ENCODE measurements at places on chromosomes 1 and 21.

GRCh38 chr1:58204284-58204683 is 342.2 kb downstream of the OMA1 start:
- no peak for DNase-seq

- DNase-seq, result no peak
Measured at GRCh38 chr1:93776728-93777127, 95.1 kb upstream of the BCAR3 start.

DNA sequence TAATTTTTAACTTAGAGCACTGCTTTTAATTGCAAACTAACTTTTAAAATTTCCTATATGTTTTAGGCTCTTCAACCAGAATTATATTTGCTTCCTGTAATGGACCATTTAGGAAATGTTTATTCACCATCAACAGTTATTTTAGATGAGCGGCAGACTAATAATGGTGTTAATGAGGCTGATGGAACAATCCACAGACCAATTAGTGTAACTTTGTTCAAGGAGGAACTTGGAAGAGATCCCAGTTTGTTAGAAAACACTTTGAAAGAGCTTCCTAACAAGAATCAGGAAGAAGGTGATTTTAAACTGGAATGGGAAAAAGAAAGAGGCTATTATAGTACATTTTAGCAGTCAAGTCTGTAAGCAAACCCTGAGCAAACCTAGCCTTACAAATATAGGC is 19.4 kb upstream of the GNG5 start:
- no peak for DNase-seq

DNA sequence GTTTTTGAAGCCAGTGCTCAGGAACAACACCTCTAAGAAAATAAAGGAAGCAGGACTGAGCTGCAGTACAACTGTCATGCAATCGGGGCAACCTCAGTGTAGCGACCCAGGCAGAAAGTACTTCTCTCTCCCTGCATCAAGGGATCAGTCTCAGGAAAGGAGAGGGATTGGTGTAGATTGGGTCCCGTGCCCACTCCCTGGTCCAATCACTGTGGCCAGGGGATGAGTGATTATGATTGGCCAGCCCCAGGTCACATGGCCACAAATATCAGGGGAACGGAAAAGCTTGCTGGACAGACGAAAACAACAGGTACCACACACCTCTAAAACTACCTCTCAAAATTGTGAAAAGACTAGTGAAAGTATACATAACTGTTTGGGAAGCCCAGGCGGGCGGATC is 136.2 kb upstream of the F3 start:
- no peak for DNase-seq

GRCh38 chr1:12597792-12598191 is 20.2 kb downstream of the DHRS3 start:
- DNase-seq, result no peak

- DNase-seq, result no peak
Measured at GRCh38 chr1:88029899-88030298, 654.2 kb upstream of the PKN2 start.

GRCh38 chr1:239952348-239953308 is 139.1 kb upstream of the FMN2 start:
- no peak for DNase-seq

GRCh38 chr1:100657876-100658715 is 61.4 kb upstream of the VCAM1 start:
- no peak for DNase-seq

GRCh38 chr21:37268186-37268503 is 1.0 kb upstream of the VPS26C start:
- DNase-seq, result no peak

DNA sequence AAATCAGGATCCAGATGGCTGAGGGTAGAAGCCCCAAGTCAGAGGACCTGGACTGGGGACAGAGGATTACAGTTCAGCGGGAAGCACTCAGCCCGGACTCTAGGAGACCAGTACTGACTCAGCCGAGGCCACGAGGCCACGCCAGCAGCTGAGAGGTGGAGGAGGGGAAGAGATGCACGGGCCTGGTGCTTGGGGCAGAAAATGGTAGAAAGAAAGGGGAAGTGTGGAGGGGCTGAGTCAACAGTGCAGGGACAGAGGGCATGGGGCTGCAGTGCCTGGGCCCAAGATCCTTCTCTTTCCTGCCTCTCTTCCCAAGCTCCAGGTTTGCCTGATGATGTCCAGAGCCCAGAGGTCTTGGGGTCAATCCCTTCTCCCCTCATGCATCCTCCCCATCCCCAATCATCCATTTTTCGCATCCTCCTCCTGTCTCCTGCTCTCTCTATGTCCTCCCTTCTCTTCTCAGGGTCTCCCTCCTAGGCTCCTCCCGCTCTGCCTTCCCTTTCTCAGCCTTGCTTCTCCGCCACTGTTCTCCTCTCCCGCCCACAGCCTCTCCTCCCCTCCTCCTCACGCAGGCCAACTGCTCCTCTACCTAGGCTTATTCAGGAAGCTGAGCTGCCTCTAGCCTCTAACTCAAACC is 7.7 kb downstream of the ARHGEF2 start:
- DNase-seq, result no peak

GRCh38 chr1:84856726-84857270 is 36.2 kb downstream of the LPAR3 start:
- DNase-seq, result no peak

DNA sequence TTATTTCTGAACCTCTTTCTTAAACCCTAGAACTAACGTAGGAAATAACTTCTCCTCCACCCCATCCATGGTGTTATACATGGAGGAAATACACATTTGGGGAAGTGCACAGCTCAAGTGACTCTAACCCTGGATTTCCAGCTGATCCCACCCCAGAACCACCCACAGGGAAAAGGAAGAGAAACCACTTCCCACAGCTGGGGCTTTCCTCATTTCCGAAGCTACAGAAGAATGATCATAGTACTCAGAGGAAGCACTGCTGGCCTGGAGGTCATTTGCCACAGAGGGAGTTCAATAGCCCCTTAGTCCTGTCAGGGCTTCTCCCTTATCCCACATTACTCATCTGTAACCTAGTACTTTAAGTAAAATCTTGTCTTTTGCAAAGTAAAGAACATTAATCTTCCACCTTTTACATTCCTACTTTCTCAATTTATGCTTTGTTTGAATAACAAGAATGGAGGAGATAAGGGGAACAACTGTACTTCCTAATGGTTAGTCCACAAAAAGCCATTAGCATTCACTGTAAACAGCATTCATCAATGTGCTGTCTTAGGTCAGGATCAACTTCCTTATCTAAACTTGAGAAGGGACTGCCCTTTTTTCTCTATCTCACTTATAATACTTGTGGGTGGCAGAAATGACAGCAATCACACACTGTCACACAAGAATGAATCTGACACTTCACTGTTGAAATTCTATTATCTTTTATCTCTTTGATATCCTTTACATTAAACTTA is 63.0 kb upstream of the RGS1 start:
- DNase-seq, result no peak

DNA sequence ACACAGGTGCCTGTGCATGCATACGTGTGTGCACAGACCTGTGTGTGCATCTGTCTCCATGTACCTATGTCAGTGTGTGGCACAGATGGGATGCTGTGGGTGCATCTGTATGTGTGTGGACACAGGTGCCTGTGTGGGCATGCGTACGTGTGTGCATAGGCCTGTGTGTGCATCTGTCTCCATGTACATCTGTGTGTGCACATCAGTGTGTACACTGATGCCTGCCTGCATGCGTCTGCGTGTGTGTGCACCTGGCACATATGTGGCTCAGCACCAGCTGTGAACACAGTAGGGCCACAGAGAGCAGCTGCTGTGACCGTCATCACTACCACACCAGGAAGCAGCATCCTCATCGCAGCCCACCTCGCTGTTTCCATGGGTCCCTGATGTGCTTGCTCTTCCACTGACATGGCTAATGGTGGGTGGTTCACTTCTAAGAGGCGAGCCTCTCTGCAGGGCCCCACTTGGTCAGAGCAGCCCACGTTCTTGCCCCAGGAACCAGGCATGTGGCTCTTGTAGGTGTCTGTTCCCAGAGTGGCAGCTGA is 9.6 kb upstream of the SPATC1L start:
- no peak for DNase-seq

GRCh38 chr1:110070671-110071242 is at the start of gene ALX3:
Gene ALX3, minus strand, starts transcription at chr1:110070672. Its CDS starts 60 bp downstream, at chr1:110070612.
- DNase-seq, result no peak

DNA sequence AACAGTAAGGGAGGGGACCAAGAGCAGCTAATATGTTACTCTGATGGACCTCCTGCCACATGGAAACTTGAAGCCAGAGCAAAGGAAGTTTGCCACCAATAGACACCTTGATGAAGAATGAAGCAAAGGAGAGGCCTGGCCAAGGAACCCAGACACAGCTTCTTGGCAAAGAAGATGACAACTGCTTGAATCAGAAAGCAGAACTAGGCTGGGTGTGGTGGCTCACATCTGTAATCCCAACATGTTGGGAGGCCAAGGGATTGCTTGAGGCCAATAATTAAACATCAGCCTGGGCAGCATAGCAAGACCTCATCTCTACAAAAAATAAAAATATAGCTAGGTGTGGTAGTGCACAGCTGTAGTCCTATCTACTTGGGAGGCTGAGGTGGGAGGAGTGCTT is 31.7 kb upstream of the CAPZB start:
- DNase-seq, result no peak

GRCh38 chr1:25641931-25642573 is 25.5 kb downstream of the MAN1C1 start:
- DNase-seq, result no peak

- DNase-seq, result peak; percentile 38
Measured at GRCh38 chr1:174262349-174263241, 103.3 kb downstream of the RABGAP1L start.

Data from thymus (tissue), 14 donors.